ENCODE measurements at places on chromosomes 7 and 10.

GRCh38 chr7:24786941-24787340 lies 29.7 kb upstream of the GSDME start:
- peak; percentile 61 for DNase-seq

DNA sequence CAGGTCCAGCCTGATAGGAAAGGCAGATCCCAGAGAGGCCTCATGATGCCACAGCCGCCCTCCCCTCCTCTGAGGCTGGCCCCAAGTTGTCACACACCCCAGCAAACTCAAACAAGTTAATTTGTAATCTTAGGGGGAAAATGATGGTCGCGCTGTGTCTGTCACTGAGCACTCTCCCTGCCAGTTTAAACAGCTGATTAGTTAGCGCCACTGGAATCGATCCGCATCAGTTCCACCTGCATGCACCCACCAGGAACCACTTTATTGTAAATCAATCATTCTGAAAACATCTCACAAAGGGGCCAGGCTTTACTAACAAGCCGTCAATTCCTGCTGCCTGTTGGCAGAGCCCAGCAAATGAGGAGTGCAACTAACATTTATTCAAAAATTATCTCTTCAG lies 870.9 kb downstream of the KCNMA1 start:
- DNase-seq = no peak

- DNase-seq = no peak
Observed at GRCh38 chr10:88651101-88651551, 13.1 kb upstream of the LIPF start.

- no peak for DNase-seq
Observed at GRCh38 chr7:86995052-86995725, 64.3 kb downstream of the ELAPOR2 start.

DNA sequence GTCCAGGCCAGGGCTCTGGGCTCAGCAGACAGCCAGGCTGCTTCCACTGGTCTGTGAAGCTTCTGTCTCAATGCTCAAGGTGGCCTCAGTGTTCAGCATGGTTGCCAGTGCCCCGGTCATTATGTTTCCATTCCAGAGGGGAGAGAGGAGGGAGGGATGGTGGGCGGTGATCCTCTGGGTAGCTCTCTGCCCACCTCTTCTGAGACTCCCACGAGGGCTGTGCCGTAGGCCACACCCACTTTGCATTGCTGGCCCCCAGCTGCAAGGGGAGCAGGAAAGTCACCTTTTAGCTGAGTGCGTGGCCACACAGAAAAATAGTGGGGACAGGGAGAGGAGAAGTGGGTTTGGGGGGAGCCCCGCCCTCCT lies 42.5 kb downstream of the FOXK1 start:
- peak; percentile 16 for DNase-seq

DNA sequence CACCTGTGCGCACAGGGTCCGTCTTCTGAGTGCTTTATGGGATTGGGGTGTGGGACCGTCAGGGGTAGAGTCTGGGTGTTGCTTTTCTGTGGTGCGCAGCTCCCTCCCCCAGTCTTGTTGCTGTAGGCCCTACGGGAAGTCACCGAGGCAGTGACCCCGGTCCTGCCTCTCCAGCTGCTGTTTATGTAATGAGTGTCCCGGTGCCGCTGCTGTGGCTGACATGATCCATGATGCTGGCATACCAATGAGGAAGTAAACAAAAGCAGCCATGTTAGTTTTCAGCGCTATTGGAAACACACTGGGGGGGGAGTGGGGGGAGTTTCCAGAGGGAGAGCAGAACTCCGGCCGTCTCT lies 1.1 kb downstream of the TRIM8 start:
- peak; percentile 67 for DNase-seq

DNA sequence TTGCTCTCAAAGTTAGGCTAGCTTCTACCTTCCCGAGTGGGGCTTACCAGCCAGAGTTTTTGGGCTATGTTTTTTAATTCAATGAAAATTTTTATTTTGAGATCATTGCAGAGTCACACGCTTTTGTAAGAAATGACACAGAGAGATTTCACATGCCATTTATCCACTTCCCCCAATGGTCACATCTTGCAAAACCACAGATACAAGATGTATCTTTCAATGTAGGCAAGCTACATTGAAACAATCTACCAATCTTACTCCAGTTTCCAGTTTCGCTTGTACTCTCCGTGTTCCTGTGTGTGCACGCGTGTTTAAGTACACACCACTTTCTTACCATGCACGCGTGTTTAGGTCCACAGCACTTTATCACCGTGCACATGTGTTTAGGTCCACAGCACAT lies 89.4 kb upstream of the LEP start:
- no peak for DNase-seq

GRCh38 chr7:49791088-49791741 lies 17.8 kb downstream of the VWC2 start:
- peak; percentile 32 for DNase-seq

GRCh38 chr10:116444527-116445142 lies 17.0 kb downstream of the PNLIPRP3 start:
- peak; percentile 29 for DNase-seq

DNA sequence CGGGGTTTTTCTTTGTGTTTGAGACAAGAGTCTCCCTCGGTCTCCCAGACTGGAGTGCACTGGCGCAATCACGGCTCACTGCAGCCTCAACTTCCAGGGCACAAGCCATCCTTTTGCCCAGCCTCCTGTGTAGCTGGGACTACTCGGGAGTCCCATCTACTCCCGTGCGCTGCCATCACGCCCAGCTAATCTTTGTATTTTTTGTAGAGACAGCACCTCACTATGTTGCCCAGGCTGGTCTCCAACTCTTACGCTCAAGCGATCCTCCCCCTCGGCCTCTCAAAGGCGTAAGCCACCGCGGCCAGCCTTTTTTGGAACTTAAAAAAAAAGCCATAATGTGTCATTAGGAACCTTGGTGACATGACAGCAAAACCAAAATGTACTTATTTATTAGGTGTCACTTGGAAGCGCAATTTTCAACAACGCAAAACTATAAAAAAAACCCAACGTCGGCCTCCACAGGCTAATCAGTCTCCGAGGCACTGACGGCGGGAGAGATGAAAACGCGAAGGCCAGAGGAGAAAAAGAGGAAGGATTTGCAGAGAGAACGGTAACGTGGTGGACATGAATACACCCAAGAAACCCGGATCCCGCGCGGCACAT lies 911 bp upstream of the HNRNPH3 start:
- peak; percentile 46 for DNase-seq

GRCh38 chr10:100529475-100530298 lies at the start of gene NDUFB8:
Gene NDUFB8 (minus strand): TSS chr10:100529871. CDS start chr10:100529851, 20 bp downstream.
- peak; percentile 93 for DNase-seq

DNA sequence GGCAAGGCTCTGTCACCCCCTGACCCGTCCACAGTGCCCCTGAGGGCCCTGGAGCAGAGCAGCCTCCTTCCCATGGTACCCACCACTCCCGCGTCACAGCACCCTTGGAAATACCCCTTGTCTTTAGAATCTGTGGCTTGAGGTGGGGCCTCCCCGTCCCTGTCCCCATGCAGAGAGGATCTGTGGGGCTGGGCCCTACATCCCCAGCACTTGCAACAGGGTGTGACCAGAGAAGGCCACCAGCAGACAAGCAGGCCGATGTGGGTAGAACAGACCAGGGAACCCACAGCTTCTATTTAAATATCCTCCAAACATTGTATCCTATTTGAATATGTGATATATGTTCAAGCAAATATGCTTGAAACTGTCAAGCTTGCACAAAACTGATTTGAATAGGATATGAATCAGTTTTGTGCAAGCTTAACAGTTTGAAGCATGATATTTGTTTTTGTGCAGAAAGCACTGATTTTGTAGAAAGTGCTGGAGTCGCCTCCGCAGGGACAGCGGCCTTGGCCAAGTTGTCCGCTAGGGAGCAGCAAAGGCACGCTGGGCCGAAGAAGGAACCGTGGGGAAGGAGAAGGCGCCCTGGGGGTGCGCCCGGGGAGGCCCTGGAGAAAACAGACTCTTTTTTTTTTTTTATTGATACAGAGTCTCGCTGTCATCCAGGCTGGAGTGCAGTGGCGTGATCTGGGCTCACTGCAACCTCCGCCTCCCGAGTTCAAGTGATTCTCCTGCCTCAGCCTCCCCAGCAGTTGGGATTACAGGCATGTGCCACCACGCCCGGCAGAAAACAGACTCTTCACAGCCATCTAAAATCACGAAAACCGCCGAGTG lies 2.2 kb downstream of the CFAP46 start:
- peak; percentile 81 for DNase-seq

- DNase-seq = no peak
Observed at GRCh38 chr7:54596747-54597146, 54.6 kb downstream of the VSTM2A start.

- DNase-seq = no peak
Observed at GRCh38 chr10:86202226-86202735, 164.3 kb downstream of the GRID1 start.

GRCh38 chr7:139681812-139682135 lies 96.0 kb downstream of the HIPK2 start:
- DNase-seq = no peak

DNA sequence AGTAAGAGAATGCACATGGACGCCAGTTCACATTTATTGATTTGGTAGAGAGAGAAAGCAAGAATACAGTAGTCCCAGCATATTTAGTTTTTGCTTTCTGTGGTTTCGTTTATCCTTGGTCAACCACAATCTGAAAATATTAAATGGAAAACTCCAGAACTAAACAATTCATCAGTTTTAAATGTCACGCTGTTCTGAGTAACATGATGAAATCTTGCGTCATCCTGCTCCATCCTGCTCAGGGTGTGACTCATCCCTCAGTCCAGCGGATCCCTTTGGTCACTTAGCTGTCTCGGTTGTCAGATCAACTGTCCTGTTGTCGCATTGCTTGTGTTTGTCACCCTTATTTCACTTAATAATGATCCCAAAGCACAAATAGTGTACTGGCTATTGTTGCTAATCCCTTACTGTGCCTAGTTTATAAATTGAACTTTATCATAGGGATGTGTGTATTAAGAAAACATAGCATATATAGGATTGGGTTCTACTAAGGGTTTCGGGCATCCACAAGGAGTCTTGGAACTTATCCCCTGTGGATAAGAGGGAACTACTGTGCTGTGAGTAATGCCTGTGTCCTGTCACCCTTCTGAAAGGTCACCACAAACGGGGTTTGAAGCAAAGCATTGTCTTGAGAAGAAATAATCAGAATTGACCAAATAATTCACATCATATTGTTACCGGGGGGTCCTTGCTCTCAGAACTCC lies 73.6 kb downstream of the OTUD1 start:
- no peak for DNase-seq

- DNase-seq = peak; percentile 41
Observed at GRCh38 chr7:27245798-27246691, 3.4 kb downstream of the EVX1 start.

GRCh38 chr7:3041986-3042675 lies 1.5 kb downstream of the CARD11 start:
- DNase-seq = no peak

GRCh38 chr7:137717811-137718271 lies 128.9 kb downstream of the DGKI start:
- no peak for DNase-seq

DNA sequence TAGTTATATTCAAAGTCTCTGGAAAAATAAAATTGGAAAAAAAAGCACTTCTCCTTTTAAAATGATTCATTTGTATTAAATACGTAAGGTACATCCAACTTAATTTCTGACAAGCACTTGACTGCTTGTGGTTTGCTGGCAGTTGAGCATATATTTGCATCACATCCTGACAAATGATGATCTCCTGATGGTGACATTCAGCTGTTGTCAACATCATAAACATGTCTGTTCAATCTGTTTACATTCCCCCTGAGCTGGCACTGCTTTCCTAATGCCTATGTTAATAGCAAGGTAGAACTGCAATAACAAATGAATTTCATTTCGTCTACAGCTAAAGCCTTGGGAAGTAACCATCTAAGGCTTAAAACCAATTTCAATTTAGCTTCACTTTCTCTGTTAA lies 24.4 kb downstream of the TSPAN12 start:
- no peak for DNase-seq

GRCh38 chr7:16091701-16092310 lies 329.5 kb downstream of the CRPPA start:
- DNase-seq = no peak

- no peak for DNase-seq
Observed at GRCh38 chr10:86969421-86970041, 1.2 kb downstream of the ADIRF start.

DNA sequence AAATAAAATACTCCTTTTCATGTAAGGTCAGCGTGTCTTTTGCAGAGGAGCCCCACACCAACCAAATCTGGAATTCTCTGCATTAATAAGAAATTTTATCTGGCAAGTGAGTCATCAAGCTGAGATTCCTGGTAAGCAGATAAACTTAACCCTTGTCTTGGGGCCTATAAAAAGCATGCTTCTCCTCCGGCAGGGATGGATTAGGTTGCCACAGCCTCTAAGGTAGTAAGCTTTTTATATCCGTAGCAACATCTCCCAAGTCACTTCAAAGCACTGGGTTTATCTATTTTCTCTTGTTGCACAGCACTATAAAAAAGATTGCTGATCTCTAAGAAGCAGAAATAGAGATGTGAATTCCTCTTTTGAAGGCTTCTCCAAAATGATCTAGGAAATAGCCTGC lies 202.8 kb upstream of the NOBOX start:
- no peak for DNase-seq

DNA sequence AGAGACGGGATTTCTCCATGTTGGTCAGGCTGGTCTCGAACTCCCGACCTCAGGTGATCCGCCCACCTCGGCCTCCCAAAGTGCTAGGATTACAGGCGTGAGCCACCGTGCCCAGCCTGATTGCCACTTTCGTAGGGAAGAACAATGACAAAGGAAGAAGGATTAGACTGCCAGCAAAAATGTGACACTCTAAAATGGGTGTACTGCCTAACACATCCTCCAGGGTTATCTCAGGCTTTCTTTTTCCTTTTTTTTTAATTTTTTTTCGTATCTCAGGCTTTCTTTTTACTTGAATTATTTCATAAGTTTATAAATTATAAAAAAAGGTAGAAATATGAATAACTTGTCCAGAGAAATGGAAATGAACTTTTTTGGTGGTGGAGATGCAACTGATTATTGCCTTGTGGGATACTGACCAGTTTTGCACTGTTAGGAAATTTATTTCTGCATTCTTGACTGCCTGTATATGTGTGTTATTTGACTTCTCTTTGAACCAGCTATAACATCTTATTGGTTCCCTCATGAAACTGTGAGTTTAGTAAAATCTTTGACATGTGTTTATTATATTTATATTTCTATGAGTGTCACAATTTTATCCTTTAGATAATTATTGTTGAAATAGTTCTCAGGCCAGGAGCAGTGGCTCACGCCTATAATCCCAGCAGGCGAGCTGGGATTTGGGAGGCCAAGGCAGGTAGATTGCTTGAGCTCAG lies 56.8 kb downstream of the XRCC2 start:
- DNase-seq = no peak

GRCh38 chr7:130228840-130229502 lies 21.3 kb downstream of the SSMEM1 start:
- no peak for DNase-seq

- no peak for DNase-seq
Observed at GRCh38 chr10:68184546-68184945, 47.4 kb downstream of the ATOH7 start.

GRCh38 chr10:5314840-5315239 lies 49.9 kb upstream of the UCN3 start:
- DNase-seq = no peak

DNA sequence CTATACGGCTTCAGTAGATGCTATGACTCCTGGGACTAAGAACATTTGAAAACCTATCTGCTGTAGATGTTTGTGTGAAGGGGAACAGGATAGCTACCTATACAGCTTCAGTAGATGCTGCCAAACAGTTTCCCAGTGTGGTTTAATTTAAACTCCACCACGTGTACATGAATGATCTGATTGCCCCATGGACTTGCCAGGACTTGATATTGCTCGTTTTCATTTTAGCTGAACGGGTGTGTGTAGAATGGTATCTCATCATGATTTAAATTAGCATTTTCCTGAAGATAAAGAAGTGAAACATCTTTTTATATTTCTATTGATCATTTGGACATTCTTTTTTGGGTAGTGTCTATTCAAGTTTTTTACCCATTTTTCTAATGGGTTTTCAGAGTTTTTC lies 77.8 kb upstream of the PIP4K2A start:
- DNase-seq = no peak
